ENCODE measurements at places on chromosomes 11 and 22.
A peak's percentile ranks its signal among the peaks of the same experiment; 100 is the strongest.

DNA sequence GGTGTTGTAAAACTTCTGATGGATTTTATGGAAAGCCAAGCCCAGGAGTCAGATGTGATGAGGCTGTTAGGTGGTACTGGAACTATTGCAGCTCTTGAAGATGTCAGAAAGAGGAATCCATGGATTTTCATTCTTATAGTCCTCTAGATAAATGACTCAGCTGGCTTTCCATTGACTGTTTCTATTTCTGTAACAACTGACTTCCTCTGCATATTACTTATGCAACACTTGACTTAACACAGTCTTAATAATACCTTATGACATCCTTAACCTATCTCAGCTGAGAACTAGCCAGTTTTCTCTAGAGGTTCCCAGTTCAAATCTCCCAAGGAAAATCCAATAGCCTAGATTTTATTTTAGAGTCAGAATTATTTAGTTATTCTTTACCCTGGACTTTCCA, 263.8 kb downstream of the LUZP2 start:
- DNase-seq, result no peak

DNA sequence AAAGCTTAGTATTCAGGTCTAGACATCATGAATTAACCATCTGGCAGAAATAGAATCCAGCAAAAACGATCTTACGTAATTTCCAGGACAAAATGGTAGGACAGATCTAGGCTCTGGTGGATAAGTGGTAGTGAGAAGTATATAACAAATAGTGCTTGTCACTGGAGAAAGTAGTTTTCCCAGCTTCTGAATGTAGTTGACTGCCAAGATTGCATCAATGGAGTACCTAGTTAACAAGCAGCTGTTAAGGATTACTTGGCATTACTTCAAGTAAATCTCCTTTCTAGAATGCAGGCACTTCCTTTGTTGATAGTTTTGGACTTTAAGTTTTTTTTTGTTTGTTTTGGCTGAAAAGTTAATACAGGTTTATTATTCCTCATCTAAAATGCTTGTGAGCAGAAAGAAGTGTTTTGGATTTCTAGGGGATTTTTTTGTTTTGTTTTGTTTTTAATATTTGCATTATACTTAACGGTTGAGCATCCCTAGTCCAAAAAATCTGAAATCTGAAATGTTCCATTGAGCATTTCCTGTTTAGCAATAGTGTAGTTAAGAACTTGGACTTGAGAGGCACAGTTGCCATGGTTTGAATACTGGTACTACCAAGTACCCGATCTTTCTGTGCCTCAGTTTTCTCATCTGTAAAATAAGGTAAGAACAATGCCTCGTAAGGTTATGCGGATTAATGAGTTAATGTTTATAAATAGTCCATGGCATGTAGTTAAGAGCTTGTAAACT, 20.3 kb downstream of the FAM118B start:
- DNase-seq, result no peak

DNA sequence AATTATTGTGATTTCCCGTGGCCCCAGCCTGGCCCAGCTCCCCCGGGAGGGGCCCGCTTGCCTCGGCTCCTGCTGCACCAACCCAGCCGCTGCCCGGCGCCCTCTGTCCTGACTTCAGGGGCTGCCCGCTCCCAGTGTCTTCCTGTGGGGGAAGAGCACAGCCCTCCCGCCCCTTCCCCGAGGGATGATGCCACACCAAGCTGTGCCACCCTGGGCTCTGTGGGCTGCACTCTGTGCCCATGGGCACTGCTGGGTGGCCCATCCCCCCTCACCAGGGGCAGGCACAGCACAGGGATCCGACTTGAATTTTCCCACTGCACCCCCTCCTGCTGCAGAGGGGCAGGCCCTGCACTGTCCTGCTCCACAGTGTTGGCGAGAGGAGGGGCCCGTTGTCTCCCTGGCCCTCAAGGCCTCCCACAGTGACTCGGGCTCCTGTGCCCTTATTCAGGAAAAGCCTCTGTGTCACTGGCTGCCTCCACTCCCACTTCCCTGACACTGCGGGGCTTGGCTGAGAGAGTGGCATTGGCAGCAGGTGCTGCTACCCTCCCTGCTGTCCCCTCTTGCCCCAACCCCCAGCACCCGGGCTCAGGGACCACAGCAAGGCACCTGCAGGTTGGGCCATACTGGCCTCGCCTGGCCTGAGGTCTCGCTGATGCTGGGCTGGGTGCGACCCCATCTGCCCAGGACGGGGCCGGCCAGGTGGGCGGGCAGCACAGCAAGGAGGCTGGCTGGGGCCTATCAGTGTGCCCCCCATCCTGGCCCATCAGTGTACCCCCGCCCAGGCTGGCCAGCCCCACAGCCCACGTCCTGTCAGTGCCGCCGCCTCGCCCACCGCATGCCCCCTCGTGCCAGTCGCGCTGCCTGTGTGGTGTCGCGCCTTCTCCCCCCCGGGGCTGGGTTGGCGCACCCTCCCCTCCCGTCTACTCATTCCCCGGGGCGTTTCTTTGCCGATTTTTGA, 3.3 kb upstream of the ANKRD13D start:
- no peak for DNase-seq

GRCh38 chr22:25551396-25551795, 13.1 kb upstream of the GRK3 start:
- DNase-seq, result no peak

DNA sequence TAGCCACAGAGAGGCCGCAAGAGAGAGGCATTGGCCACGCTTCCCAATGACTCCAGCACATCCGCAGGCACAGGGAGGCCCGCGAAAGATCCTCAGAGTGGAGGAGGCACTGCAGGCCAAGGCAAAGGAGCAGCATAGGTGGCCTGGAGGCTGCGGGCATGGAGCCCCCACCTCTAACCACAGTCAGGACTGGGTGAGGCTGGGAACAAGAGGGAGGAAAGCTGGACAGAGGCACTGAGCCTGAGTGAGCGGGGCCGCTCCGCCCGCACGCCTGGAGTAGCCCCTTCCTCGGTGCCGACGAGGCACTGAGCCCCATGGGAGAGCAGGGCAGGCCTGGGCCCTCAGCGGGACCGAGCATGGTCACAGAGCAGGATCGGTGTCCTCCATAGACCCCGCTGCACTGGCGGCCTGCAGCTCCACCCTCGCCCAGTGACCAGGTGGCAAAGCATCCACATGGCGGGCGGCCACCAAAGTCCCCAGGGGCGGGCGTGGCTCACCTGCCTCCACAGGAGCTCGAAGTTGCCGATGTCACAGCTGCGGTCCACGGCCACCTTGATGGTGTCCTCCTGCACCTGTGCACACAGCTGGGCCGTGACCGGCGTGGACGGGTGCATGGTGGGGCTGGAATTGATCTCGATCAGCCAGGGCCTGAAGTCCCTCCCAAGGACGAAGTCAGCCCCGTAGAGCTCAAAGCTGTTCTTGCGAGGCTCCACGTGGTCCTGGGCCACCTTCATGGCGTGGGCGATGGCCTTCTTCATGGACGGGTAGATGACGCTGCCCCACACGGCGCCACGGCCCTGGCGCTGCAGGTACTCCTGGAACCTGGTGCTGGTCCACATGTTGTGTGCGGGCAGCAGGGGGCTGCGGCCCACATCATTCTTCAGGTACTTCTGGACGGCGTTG, 18.9 kb upstream of the IL17REL start:
- DNase-seq, result no peak

- no peak for DNase-seq
Measured at GRCh38 chr11:130197386-130198035, 37.9 kb downstream of the ST14 start.

DNA sequence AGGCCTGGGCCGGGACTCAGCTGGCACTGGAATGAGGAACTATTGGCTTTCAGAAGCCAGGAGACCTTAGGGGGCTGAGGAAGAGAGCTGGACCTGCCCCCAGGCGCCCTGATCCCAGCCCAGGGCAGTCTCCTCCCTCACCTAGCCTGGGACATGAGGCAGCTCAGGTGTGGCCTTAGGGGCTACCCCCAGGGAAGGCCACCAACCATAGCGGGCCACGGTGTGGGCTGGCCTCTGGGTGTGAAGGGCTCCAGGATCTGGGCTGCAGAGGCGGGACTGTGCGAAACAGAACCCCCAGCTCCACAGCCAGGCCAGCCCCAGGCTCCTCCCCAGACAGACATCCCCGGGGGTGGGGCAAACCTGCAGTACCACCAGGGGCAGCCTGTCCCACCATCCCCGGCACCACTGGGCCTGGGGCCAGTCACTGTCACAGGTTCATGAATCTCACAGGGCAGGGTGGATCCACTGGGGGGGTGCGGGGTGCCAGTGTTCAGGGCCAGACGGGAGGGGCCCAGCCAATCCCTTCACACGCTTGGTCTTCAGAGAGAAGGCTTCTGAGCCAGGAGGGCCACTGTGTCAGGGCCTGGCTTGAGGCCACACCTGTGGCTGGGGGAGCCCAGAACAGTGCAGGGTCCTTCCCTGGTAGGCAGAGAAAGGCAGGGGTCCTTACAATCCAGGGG, 3.5 kb downstream of the PLXNB2 start:
- no peak for DNase-seq

GRCh38 chr22:43142880-43143562, at the start of gene MCAT:
Gene MCAT (minus strand): TSS chr22:43143398. CDS start chr22:43143348, 50 bp downstream.
- peak; percentile 85 for DNase-seq

GRCh38 chr11:7512525-7513233, 1.1 kb upstream of the PPFIBP2 start:
- no peak for DNase-seq

DNA sequence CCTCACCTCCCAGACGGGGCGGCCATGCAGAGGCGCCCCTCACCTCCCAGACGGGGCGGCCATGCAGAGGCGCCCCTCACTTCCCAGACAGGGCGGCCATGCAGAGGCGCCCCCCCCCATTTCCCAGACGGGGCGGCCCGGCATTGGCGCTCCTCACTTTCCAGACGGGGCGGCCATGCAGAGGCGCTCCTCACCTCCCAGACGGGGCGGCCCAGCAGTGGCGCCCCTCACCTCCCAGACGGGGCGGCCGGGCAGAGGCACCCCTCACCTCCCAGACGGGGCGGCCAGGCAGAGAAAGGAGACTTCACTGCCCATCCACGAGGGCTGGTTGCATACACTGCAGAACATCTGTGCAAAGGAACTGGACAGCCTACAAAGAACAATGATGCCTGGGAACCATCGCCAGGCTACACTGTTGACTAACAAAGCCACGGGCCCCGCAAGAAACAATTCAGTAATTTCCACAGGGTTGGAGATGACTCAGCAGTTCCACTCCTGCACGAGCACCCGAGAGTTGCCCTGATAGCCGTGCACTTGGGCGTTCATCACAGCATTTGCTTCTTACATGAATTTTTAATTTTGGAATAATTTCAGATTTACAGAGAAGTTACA, 58.7 kb downstream of the CTTN start:
- peak; percentile 8 for DNase-seq

- DNase-seq, result no peak
Measured at GRCh38 chr11:133746663-133747306, 98.5 kb downstream of the SPATA19 start.

DNA sequence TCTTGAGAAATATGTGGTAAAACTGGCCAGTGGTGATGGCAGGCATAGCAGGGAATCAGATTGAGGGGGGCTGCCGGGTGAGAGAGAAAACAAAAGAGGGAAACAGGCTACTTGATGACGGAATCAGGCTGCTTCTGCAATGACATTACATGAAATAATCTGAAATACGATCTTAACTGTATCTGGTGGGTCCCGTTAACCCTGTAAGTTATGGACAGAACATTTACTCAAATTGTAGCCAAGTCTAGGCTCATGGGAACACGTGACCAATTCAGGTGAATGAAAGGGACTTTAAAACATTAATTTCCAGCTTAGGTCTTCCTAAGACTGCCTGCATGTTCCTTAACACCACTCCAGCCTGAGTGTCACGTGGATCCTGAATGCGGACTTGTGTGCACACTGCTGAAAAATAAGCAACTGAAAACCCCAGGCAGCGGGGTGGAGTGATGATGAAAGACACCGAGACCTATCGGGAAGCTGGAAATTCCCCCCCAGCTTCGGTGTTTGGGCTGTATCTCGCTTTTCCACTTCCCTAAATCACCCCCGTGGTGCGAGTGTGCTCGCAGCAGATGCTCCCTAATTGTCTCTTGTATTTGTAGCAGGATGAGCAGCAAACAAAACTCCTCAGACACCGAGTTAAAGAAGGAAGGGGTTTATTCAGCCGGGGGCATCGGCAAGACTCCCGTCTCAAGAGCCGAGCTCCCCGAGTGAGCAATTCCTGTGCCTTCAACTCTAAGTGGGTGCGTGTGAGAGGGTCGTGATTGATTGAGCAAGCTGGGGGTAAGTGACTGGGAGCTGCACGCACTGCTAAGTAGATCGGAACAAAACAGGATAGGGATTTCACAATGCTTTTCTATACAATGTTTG, 145.0 kb upstream of the GRK3 start:
- no peak for DNase-seq

DNA sequence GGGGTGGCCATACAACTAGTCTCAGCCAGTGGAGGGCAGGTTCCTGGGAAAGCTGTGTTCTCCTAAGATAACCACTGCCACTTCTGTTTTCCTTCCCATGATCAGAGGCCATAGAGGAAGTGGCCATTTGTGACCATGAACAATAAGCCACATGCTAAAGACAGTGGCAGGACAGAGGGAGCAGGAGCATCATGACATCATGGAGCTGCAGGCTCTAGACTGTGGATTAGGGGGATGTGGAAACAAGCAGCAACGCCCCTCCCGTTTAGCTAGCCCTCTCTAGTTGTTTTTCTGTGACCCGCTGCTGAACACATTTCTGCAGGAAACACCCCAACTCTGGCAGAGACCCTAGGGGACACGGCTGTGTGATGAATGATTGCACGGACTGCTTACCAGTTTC, 195.0 kb upstream of the NECTIN1 start:
- DNase-seq, result no peak

DNA sequence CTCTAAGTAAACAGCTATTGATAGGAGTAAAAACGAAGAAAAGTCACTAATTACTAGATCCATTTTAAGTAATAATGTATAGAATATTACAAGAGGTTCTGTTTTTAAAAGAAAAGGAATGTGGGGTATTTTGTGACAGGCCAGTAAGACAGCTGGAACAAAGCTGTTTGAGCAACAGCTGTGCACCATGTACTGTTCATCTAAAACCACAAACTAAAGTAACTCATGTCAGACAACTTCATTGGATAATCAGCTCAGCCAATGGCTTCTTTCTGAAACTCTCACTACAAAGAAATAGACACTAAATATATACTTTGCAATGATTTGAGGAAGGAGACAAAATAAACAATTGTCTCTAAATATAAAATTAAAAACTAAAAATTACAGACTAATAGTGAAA, 16.1 kb downstream of the RRAS2 start:
- DNase-seq, result no peak

DNA sequence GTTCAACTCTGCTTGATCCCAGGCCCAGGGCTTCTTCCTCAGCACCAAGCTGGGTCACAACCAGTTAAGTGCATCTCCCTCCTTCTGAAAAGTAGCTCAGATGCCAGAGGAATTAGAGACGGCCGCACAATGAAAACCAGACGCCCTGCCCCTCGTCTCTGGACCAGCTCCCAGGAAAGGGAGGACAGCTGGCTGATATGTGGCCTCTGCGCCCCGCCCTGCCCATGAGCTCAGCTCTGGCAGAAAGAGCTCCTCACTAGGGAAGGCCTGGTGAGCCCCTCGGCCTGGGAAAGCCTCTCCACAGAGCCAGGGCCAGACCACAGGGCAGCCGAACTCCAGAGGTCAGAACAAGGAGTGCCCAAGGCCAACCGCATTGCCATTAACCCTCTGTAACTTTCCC, 18.1 kb upstream of the SCGB1A1 start:
- DNase-seq, result no peak

- no peak for DNase-seq
Measured at GRCh38 chr11:25038131-25038530, 541.3 kb downstream of the LUZP2 start.

Data from activated CD4-positive, alpha-beta T cell treated with anti-CD3 and anti-CD28 coated beads, Interleukin-2, Interleukin-4, amounts not matched to agents 100 ng/mL and 50 ng/mL, durations not matched to agents 16 hours and 8 hours (primary cell).